ENCODE measurements at places on chromosomes 11 and 22.

GRCh38 chr11:70566768-70567530 is 168.6 kb downstream of the CTTN start:
- DNase-seq: no peak

DNA sequence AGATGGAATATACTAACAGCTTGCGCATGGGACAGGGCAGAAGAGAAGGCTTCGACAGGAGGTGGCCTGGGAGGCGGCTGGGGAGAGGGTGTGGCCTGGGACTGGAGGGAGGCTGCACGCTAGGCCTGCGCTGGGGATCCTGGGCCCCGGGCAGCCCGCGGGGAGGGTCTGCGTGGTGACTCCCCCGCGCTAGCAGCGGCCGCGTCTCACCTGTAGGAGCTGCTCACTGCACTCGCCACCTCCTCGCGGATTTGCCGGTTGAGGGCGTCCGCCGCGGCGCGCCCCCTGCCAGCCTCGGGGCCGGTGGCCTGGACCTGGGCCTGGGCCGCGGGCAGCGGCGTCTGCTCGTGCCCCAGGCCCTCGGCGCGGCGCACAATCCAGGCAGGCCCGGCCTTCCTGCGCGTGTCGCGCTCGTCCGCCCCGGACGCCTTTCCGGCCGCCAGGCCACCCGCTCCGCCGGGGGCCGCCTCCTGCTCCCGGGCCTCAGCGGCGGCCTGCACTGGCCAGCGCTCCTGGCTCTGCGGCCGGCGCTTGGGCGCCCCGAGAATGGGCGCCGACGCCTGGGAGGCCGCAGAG is 1.5 kb downstream of the MAP6 start:
- DNase-seq: no peak

DNA sequence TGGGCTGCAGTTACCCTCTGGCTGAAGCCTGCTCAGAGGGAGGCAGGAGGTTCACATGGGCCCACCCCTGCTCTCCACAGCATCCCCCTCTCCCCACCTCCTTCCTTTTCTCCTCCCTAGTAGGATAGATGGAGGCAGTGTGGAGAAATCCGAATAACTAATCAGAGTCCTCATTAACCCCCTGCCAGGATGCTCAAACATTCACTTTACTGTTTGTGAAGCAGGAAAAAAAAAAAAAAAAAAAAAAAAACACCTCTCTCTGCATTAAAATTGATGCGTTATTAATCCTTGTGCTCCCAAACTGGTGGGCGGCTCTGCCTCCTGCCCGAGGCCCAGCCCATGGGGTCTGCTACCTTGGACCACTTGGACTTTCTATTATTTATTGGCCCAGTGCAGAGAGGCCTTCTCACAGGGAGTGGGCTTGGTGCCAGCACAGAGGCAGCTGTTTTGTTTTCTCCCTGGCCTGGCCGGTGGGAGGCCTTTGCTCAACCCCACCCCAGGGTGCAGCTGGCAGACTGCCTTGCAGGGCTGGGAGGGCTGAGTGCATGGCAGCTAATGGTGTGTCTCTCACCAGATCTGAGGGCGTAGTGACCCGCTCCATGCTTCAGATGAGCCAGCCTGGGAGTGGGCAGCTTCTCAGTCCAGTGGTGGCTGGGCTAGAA is 150.7 kb downstream of the PKNOX2 start:
- DNase-seq: peak; percentile 18

DNA sequence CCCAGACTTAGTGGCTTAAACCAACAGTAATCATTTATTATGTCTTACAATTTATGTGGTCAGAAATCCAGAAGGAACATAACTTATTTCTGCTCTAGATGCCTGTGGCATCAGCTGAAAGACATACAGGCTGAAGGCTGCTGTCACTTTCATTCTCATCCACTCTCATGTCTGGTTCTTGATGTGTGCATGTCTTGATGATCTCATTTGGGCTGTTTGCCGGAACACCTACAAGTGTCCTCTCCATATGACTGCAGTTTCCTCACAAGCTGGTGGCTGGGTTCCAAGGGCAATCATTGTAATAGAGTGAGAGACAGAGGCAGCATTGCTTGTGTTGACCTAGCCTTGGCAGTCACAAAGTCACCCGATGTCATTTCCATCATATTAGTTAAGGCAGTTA is 1375.9 kb upstream of the RAG2 start:
- peak; percentile 9 for DNase-seq

DNA sequence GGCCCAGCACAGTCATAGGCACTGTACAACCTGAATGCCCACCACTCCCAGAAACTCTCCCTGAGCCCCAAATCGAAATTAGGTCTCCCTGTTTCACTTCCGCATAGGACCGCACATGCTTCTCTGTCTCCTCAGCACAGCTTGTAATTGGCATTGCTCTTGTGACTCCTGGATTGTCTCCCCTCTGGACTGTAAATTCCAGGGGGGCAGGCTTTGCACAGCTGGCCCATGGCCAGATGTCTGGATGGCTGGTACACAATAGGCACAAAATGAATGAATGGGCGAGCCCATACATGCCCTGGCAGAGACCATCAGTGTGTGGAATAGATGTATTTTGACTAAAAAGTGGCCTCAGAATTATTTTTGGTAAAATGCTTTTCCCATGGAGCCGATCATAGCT is 63.3 kb upstream of the PHF21B start:
- no peak for DNase-seq

- no peak for DNase-seq
Measured at GRCh38 chr11:111589886-111590499, 12.3 kb upstream of the SIK2 start.

GRCh38 chr11:34654483-34655334 is 33.8 kb downstream of the EHF start:
- peak; percentile 55 for DNase-seq

GRCh38 chr22:35054064-35054463 is 11.9 kb upstream of the ISX start:
- DNase-seq: no peak

- peak; percentile 53 for DNase-seq
Measured at GRCh38 chr11:67379061-67380058, 6.0 kb upstream of the CLCF1 start.

DNA sequence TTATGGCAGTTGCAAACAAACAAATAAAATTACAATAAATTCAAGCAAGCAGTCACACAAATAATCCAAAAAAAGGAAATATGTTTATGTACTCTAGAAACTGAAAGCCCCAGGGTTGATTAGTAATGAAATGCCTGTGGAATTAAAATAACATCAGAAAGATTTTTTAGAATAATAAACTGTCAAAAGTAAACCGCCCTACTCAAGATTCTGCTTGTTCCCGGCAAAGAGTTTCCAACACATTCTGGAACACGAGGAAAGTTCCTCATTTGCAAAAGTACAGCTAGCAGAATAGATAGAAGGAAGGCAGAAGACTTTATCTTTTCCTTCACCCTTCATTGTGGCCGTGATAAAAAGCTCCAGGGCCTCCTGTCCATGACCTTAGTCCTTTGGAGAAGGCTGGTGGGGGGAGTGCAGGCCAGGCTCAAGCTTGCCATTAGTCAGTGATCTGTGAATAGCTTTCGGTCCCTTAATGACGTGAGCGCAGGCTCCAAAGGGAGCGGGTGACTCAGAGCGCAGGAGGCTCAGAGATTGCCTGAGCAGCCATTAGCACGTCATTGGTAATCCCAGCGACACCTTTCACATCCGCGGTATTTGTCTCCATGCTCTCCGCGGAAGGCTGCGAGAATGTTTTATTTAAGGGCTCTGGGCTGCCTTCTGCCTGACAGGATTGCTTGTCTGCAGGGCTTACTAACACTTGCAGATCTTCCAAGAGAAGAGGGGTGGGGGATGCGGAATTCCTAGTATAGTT is 458.3 kb downstream of the METTL15 start:
- DNase-seq: peak; percentile 96

- no peak for DNase-seq
Measured at GRCh38 chr22:28254396-28254795, 335.3 kb upstream of the PITPNB start.

DNA sequence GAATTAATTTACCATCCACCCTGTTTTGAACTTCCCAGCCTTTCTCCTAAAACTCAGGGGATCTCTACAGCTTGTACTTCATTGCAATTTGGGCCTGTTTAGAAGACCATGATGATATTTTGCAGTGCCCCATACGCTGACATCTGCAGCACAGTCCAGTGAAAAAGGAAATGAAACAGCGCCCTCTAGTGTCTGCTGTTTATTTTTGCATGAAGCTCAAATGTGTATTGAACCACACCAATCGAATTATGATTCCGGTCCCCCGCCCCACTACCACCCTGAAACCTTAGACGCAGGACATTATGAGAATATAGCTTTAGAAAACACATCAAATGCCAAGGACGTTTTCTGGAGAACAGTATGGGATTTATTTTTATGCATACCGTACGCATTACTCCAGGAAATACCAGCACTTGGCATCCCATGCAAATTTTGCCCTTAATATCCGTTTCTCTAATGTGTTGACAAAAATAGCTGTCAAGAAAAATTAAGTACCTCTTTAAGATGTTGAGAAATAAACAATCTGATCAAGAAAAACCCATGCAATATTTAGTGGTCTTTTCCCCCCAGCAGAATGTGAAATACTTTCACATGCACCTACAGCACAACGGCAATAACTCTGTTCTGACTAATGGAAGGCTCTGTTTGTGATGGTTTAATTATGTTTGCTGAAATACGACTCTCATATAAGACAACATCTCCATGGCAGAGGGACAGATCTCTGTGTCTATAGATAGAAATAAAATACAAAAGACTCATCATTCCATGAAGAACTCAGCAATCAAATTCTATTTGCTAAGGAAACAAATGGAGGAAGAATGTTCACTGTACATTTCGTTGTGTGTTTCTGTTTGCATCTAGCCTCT is 93.9 kb downstream of the TECTA start:
- DNase-seq: peak; percentile 66

GRCh38 chr11:95567685-95568084 is 221.9 kb downstream of the FAM76B start:
- peak; percentile 89 for DNase-seq

- DNase-seq: no peak
Measured at GRCh38 chr11:11451501-11452005, 98.5 kb upstream of the CSNK2A3 start.

DNA sequence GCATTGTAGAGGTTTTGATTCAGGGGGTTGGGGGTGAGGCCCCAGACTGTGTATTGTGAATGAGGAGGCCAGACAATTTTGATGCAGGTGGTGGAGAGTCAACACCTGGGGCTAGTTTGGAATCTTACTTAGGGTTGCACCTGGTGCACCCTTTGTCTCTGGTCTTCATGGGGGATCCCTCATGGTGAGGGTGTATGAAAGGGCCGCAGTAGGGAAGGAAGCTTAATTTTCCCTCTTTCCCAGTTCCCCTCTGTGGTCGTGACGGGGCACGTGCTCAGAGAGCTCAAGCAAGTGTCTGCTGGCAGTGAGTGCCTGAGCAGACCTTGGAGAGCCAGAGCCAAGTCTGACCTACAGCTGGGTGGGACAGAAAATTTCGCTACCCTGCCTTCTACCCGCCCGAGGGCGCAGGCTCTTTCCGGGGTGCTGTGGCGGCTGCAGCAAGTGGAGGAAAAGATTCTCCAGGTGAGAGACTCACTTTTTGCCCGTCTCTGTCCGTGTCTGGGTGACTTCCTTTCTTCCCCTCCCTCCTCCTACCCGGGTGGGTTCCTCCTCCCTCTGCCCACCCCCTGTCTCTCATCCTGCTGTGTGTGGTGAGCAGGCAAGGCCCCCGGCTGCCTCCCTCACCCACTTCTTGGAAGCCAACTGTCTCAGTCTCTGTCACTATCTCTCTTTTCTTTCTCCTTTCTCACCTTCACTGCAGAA is 131.7 kb downstream of the MICAL2 start:
- no peak for DNase-seq

- peak; percentile 99 for DNase-seq
Measured at GRCh38 chr11:117199053-117199915, at the start of gene TAGLN. Gene TAGLN, plus strand, starts transcription at chr11:117199370. Its CDS starts 3,644 bp downstream, at chr11:117203014.

DNA sequence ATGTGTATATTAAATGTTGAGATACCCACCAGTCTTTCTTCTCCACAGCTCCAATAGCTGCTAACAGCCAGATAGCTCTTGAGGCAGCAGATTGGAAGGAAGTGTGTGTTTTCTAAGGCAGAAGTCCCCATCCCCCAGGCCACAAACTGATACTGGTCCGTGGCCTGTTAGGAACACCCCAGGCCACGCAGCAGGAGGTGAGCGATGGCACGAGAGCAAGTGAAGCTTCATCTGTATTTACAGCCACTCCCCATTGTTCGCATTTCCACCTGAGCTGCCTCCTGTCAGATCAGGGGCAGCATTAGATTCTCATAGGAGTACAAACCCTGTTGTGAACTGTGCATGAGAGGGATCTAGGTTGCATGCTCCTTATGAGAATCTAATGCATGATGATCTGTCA is 12.7 kb downstream of the CCDC73 start:
- no peak for DNase-seq

DNA sequence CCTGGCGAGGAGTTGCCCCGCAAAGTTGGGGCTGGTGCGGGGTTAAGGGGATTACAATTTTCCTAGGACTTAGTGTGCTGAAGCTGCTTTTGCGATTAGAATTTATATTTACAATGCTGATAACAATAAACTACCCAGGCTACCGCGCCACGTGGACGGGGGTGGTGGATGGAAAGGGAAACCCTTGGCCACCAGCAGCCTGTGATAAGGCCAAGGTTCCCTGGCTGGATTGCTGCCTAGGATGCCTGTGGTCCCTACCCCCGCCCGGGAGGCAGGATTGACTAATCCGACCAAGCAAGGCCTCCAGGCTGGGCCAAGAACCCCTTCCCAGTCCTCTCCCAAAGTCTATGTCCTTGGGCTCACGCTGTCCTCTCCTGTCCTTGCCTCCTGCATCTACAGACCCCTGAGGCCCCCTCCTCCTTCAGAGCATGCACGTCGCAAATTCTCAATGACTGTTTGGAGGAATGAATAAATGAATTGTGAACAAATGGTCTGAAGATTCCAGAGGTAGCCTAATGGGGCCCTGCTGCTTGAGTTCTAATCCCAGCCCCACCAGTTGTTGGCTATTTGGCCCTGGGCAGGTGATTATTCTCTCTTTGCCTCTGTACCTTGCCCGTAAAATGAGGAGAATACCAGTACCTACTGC is 7.6 kb upstream of the CHKA start:
- DNase-seq: peak; percentile 82

GRCh38 chr11:2306877-2307500 is 5.2 kb downstream of the TSPAN32 start:
- DNase-seq: no peak

DNA sequence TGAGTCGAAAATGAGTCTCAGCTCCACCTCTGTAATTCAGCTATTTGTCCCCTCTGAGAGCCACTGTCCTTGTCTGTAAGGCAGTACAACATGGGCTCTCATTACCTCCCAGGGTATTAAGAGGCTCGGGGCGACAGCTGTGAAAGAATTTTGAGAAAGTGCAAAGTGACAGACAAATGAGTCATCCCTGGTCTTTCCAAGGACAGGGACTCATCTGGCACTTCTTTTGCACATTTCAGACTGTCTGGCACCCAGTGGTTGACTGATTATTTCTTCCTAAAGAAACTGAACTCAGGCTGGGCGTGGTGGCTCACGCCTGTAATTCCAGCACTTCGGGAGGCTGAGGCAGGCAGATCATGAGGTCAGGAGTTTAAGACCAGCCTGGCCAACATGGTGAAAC is 62.1 kb upstream of the ARFGAP3 start:
- DNase-seq: no peak
